Non-pigmented ciliary epithelial cell (primary cell): ENCODE measurements at places on chromosomes 11 and 22.

- DNase-seq, result no peak
Observed at GRCh38 chr11:2092956-2093412, 46.2 kb downstream of the IGF2 start.

DNA sequence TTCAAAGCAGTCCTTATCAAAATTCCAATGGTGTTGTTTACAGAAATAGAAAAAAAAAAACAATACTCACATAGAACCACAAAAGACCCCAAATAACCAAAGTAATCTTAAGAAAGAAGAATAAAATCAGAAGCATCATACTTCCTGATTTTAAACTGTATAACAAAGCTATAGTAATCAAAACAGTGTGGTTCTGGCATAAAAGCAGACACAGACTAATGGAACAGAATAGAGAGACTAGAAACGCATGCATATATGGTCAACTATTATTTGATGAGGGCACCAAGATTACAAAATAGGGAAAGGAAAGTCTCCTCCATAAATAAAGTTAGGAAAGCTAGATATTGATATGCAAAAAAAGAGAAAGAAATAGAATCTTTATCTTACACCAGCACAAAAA, 120.1 kb upstream of the TEAD1 start:
- DNase-seq, result no peak

DNA sequence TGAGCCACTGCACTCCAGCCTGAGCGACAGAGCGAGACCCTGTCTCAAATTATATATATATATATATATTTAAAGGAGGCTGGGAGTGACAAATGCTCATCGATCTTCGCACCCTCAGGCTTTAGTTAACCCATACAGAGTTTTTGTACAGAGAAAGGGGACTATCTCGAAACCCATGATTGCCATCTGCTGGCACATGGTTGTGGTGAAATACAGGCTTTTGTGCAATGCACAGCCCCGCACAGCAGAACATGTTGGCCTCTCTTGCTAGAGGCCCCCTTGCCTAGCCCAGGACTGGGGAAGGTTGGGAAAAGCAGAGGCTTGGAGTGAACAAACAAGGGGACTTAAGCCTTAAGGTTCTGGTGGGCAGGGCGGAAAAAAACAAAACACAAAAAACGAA, 3.6 kb downstream of the MYBPC3 start:
- DNase-seq, result no peak

DNA sequence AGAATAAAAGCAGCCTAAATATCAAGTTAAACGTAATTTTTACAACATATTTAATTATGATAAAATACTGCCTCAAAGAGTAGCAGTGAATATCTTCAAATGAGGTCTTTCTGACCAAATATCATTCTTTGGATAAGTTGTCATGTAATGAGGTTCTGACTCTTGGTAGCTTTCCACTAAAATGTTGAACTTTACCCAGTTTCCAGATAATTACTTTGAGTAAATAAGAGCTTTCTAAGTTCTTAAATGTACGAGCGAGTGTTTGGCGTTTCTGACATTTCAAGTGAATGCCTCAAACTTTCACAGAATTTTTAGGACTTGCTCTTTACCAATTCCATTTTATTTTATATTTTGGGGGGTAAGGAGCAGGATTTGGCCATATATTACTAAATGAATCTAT, 1515.2 kb downstream of the FAM181B start:
- no peak for DNase-seq

- no peak for DNase-seq
Observed at GRCh38 chr11:130831976-130832375, 84.3 kb downstream of the SNX19 start.

GRCh38 chr11:76764941-76765665, 18.1 kb upstream of the TSKU start:
- no peak for DNase-seq

GRCh38 chr11:90947930-90948329, 725.1 kb upstream of the CHORDC1 start:
- DNase-seq, result no peak

GRCh38 chr11:77441426-77441825, 32.5 kb downstream of the PAK1 start:
- no peak for DNase-seq

DNA sequence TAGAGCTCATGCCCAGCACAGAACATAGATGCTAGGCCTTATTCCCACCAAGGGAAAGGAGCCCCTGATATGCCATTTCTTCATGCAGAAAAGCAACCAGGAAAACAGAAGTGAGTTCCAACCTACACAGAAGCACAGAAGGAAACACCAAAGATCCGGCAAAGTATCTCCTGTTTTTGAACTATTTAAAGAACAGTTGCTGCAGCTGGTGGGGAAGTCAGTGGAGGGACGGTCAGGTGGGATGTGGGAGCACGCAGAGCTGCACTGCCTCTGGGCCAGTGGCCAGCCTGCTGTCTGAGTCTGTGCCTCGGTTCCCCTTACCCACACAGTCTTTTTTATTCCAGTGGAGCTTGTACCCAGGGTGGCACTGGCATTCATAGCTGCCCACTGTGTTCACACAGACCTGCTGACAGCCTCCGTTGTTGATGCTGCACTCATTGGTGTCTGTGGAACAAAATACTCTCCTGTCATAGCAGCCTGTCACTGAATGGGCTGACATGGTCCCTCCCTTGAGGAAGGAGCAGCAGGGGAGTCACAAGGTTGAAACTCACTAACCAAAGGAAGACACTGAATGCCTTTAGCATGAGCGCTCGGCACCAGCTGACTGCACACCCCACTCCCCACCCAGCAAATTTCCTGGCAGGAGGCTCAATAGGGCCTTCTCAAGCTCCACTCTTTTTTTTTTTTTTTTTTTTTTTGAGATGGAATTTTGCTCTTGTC, 37.9 kb downstream of the SCUBE2 start:
- DNase-seq, result no peak

DNA sequence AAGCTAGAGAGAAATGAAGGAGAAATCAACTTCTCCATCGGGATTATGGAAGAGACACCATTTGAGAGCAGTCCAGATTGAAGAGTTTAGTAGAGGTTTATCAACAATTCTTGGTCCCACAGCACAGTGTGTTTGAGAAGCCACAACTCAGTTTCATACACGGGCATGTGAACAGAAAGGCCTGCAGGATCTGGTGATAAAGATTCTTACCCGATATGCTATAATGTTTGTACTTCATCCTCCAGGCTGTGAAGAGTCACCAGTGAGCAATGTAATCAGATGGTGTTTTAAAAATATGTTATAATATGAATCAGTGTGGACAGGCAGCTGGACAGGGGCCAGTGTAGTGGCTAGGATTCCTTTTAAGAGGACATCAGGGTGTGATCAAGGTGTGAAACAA, 29.7 kb upstream of the VWA5A start:
- no peak for DNase-seq

- no peak for DNase-seq
Observed at GRCh38 chr11:1113405-1114201, 38.9 kb downstream of the MUC2 start.

GRCh38 chr22:37601540-37602442, 6.8 kb upstream of the GGA1 start:
- no peak for DNase-seq

DNA sequence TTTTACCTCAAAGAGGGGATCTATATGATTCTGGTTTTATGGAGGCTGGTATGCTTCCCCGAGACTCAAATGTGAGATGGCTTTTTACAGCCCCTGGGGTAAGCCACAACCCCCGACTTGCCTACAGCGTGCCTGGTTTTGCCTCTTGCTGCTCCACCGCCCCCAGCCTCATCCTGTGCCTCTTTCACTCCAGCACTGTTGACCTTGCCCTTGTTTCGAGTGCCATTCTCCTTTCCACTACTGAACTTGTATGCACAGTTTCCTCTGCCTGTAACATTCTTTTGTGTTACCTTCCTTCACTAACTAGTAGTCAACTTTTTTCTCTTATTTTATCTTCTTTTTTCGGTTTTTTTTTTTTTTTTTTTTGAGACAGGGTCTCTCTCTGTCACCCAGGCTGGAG, 219.0 kb upstream of the ZBED5 start:
- no peak for DNase-seq

DNA sequence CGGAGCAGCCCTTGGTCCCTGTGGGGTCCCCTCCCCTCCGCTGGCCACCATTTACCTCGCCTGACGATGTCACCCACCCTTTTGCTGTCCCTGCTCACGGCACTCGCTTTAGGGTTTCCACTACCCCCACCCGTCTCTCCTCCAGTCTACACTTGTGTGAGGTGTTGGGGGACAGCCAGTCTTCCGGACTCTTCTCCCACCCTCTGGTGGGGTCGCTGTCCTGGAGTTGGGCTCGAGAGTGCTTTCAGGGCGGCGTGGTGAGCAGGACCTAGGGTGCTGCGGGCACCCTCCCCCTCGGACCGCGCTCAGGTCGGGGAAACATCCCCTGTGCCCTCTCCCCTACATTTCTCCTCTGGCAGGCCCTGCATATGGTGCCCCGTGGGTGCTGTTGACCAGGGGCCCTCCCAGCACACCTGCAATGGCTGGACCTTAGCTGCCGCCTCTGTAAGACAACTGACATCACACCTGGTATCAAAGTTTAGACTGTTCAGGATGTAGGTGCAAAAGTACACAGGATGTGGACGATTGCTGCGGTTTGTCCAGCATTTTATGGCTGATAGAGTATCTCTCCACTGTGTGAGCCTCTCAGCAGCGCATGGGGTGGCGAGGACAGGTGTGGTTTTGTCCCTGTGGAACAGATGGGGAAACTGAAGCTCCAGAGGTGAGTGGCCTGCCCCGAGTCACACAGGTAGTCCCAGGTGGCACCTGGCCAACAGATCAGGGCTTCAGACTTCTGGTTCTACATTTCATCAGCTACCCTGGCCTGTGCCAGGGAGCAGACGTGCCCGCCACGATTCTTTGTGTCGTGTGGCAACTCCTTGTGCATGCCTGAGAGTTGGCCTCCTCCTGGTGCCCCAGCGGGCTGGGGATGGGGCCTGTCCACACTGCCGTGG, 1.2 kb downstream of the GRK2 start:
- no peak for DNase-seq

DNA sequence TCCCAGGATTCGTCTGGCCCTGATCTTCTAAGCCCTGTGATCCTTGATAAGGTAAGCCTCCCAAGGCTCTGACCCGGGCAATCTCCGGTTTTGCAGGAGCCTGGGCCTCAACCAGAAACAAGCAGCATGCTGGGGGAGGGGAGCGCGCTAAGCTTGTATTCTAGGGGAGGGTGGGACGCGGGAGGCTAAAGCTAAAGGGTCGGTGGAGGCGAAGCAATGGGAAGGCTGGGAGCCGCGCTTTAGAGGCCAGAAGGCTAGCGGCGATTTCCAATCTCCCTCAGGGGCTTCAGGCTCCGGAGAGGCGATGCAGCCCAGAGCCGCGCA, 753 bp downstream of the PTPN5 start:
- no peak for DNase-seq

- no peak for DNase-seq
Observed at GRCh38 chr11:13045734-13046133, 36.6 kb downstream of the RASSF10 start.

GRCh38 chr11:63916837-63917691, at the start of gene RCOR2:
Gene RCOR2 (minus strand): TSS chr11:63917164. CDS start chr11:63916456, 708 bp downstream.
- no peak for DNase-seq

DNA sequence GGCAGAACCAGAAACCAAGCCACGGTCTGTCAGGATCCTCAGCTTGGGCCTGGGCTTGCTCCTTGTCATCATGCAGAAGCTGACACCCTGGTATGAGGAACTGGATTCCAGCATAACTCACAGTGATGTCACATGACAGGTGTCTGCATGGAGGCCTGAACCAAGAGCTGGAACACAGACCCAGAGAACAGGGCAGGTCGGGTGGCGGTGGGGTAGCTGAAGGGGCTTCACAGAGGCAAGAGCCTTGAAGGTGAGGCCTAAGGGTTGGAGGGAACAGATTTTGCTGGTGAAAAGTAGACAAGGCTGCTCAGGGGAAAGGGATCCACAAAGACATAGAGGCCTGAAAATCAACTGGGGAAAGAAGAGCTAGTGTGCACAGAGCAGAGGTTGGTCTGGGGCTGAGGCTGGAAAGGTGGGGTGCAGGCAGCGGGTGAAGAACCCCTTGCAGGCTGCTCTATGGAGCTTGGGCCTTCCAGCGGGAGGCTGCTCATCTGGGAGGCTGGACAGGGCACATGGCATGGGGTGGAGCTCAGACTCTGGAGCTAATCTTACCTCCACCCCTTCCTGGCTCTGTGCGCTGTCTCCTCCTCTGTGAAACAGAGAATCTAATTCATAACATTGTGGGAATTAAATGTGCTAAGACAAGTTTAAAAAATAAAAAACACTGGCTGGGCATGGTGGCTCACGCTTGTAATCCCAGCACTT, 18.4 kb upstream of the RPS3 start:
- no peak for DNase-seq

- DNase-seq, result peak; percentile 77
Observed at GRCh38 chr22:21816787-21817496, 50.5 kb downstream of the MAPK1 start.

GRCh38 chr11:33723238-33723881, 12.9 kb downstream of the CD59 start:
- peak; percentile 58 for DNase-seq

GRCh38 chr22:23098718-23099530, 28.6 kb downstream of the GNAZ start:
- no peak for DNase-seq

- DNase-seq, result no peak
Observed at GRCh38 chr11:13667245-13667644, 1.2 kb upstream of the FAR1 start.

GRCh38 chr22:23578306-23578705, 1.8 kb downstream of the IGLL1 start:
- DNase-seq, result no peak

DNA sequence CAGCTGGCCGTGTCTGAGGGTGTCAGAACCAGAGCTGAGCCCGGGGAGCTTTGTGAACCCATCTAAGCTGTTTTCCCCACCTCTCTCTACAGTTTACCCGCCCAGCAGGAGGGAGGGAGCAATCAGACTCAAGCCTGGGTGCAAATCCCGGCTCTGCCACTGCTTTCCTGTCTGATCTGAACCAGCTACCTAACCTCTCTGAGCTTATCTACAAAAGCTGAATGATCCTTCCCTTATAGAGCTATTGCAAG, 252 bp downstream of the APOL2 start:
- DNase-seq, result no peak

DNA sequence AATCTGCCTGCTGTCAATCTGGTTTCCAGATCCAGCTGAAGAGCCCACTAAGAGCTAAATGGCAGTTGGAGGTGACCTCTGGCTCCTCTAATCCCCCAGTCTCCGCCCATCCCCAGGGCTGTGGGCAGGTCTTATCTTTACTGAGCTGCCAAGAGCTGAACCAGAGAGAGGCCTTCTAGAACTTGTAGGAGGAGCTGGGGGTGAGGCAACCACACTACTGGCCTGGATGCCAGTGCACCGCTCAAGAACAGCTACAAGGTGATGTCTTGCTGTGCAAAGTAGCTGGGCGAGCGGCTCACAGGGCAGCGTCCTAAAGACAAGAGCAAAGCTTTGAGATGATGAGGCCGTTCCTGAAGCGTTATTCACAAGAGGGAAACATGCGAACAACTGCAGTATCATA, 374.6 kb downstream of the CTTN start:
- no peak for DNase-seq

GRCh38 chr11:114316980-114317786, 21.0 kb downstream of the NNMT start:
- DNase-seq, result no peak
